ENCODE measurements at places on chromosomes 5 and 9.

DNA sequence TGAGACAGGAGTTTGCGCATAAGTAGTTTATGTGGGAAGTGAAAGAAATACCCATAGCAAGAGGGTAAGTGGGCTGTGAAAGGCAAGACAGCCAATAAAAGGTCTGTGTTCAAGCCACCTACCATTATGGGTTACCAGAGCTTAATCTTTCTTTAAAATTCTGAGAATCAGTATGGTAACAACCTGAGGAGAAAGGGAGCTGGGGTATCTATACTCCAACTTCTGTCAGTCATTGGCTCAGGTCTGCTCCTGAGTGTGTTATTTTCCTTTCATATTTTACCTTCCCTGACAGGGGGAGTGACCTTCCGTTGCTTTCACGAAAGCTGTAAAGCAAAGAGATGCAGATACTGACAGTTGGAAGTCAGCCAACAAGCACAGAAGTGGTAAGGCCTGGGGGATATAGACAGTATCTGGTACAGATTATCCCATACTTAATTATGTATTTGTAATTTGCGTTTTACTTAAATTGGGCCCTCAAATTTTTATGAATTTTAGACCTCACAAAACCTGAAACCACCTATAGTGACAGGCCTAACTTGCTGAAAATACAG, 233.4 kb downstream of the RAB3C start:
- DNase-seq: peak; percentile 5

DNA sequence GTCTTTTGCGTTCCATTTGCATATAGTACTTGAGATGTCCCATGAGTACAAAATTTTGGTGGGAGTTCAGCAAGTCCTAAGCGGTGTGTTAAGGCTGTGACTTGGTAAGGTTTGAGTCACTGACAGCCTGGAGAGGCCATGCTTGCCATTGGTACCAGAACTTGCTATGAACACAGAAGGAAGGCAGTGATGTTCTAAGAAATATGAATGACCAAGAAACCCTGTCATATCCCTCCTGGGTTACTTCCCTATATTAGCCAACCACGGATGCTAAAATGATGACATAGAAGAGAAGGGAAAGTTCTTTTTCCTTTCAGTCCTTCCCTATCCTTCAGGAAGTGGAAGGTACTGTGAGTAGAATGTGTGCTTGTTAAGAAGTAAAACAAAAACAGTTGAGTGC, 136.7 kb downstream of the GCNT1 start:
- no peak for DNase-seq

DNA sequence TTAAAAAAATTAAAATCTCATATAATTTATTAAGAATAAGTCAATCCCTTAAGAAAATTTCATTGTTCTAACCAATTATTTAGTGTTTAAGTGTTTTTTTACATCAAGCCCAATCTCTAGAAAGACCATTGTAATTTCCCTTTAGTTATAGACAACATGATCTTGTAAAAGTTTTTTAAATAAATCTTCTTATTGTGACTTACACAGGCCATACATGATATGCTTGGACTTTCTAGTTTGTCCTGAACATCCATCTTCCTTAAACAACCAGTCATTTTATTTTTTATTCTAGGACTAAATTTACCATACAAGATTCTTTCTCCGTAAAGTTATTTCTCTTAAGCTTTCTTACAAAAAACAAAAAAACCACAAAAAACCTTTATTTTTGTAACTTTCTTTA, 126.5 kb upstream of the MAST4 start:
- DNase-seq: no peak

DNA sequence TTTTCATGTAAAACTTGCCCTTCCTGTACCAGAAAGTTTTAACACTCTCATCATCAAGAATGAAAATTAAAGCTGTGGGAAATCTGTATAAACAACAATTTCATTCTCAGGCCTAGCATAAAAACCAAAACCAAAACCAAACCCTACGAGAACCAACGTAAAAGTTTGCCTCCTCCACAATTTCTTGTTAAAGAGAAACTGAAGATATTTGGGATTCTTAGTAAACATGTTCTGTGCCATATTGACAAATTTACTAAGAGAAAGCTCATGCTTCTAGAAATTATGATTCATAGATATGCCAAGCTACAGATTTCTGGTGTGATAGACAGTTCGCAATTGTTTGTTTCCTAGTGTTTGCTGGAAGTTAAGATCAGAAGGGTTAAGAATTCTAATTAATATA, 801.0 kb upstream of the NUDT12 start:
- no peak for DNase-seq

DNA sequence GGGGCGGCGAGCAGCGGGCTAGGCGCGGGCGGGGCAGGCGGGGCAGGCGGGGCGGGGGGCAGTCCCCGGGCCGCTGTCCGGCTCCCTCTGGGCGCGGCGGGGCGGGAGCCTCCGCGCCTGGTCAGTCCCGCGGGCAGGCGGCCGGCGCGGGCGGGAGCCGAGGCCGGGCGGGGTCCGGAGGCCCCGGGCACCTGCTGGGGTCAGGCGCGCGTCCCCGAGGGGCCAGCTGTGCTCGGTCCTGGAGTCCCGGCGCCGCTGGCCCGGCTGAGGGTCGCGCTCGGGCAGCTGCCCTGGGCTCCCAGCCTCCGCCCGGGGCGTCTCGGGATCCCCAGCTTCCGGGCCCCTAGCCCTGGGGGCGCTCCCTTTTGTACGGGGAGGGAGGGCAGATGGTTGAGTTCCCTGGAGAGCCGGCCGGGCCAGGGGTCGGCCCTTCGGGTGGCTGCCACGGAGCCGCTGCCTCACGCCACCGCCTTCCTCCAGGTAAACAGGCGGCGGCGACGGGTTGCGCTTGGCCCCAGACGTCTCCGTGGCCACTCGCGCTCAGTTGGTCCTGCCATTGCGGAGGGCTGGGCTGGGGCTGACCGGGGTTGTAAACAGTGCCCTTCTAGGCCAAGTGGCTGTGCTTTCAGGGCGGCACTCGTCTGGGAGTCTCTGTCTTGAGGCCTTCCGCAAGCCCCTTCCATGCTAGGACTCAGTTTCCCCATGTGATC, 473 bp downstream of the ZBTB34 start:
- no peak for DNase-seq

DNA sequence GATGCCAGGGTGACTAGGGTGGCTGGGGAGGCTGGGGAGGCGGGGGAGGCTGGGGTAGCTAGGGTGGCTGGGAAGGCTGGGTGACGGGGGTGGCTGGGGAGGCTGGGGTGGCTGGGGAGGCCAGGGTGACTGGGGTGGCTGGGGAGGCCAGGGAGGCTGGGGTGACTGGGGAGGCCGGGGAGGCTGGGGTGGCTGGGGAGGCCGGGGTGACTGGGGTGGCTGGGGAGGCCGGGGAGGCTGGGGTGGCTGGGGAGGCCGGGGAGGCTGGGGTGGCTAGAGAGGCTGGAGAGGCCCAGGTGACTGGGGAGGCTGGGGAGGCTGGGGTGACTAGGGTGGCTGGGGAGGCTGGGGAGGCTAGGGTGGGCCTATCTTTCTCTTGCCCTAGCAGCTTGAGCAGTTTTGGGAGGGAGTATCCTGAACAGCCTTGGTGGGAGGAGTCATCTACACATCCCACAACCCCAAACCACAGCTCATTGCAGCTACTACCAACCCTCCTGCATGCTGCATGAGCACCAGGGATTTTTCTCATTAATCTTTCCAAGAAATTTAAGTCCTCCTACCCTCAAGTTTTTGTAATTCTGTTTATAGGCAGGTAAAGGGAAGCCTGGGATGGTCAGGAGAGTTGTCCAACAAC, 203.2 kb upstream of the IRX1 start:
- no peak for DNase-seq

Data from SHP77 treated with DMSO at 0.1 percent for 48 hours (cell line).